Activated T-cell treated with anti-CD3 and anti-CD28 coated beads for 1 hour (primary cell): ENCODE measurements at places on chromosomes 1 and 21.

DNA sequence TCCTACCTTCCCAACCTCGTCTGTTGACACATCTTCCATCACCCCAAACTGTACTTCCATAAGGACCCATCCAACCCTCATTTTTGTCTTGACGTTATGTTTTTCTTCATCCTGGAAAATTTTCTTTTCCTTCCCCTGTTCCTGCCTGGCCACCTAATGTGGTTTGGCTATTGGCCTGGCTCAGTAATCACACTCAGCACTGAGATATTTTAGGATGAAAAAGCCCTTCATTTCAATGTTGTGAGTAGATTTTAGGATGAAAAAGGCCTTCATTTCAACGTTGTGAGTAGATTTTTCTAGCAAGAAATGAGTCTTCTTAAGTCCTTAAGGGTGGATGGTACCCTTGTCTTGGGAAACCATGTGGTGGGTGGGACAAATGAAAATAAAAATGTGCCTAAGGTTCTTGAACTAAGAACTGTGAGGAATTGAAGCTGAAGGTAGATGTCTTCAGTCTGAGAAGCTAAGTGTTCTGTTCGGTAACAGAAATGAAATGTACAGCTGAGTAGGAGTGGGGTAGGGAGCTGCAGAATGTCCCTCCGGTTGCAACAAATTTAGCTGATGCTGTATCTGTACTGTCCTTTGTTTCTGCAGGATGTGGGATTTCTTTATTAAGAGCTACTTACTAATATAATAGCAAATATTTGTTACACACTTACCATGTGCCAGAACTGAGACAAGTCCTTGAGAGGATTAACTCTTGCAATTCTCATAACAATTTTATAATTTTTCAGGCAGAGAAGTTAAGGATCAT is 36.1 kb downstream of the DNTTIP2 start:
- DNase-seq, result no peak

DNA sequence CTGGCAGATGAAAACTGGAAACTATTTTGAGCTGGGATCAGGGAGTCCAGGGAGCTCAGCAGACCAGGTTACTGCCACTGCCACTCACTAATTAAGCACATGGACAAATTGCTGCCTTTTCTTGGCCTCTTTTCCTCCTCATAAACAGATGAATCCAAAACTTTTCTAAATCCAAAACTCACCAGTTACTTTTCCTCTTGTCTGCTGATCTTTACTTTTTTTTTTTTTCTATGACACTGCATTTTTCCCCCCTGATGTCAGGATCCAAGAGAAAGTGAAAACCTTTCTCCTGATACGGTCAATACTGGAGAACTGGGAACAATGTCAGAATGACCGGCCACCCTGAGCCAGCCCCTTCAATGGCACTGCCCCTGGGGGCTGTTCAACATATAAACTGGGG is 405.8 kb downstream of the DUSP10 start:
- DNase-seq, result no peak

GRCh38 chr21:45952974-45953373 is 28.6 kb upstream of the COL6A1 start:
- no peak for DNase-seq

DNA sequence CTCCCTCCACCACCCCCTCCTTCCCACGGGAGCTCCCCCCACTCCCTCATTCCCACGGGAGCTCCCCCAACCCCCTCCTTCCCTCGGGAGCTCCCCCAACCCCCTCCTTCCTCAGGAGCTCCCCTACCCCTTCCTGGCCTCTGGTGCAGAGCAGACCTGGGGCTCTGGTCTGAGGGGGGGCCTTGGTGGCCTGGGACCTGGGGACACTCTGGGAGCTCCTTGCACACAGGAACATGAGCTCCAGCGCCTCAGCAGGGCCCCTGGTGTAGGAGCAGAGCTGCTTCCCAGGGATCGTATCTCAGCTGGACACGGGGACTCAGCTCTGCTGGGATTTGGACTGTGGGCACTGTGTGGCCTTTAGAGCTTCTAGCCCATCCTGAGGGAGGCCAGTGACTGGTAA is 19.7 kb upstream of the PRSS38 start:
- no peak for DNase-seq

GRCh38 chr21:34552360-34553098 is 40.5 kb upstream of the KCNE1 start:
- no peak for DNase-seq

DNA sequence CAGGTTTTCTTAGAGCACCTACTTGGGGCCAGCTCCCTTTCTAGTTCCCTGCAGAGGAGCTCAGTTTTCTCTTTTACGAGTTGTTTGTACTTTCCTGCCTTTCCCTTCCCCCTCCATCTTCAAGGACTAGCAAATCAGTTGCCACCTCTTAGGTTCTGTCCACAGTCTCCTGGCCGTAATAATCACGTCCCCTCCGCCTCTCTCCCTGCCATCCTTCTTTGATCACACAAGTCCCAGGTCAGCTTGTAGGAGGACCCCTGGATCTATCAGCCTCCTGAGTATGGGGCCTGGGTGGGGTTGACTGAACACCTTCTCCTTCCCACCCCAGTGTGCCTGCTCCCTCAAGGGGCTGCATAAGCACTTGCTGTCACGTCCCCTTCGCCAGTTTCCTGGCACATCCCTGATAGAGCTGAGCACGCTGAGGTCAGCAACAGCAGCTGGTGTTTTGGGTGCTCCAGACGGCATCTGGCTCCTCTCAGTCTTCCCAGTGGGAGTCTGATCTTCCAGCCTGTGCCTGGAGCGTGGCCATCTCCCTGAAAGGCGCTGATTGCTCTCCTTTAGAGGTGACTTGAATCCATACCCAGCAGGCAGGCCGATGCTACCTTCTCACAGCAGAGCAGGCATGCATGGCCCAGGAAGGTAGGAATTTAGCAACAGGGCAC is 216.1 kb upstream of the TMEM51 start:
- no peak for DNase-seq

GRCh38 chr1:227549892-227550291 is 13.5 kb upstream of the ZNF678 start:
- no peak for DNase-seq

DNA sequence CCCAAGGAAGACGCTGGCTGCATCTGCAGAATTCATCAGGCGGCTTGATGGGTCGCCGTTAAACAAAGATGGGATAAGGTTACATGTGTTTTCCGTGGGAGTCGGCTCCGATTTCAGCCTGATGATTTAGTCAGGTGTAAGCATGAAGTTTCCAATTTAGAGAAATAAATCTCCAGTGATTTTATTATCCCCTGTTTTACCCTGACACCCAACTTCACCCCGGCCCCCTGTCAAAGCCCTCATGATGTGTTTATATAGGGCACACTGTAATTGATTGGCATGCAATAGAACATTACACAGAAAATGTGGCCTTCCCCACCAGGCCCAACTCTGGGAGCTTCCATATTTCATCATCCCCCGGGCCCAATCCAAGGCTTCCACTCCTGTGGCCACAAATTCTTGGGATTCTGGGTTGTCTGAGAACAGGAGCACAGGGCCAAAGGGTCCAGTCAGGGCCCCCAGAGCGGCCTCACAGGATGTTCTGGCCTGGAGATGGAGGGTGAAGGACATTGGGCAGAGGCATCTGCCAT is 72.5 kb downstream of the FOXD2 start:
- DNase-seq, result no peak

GRCh38 chr1:220575718-220576497 is 48.0 kb downstream of the MARK1 start:
- DNase-seq, result no peak

DNA sequence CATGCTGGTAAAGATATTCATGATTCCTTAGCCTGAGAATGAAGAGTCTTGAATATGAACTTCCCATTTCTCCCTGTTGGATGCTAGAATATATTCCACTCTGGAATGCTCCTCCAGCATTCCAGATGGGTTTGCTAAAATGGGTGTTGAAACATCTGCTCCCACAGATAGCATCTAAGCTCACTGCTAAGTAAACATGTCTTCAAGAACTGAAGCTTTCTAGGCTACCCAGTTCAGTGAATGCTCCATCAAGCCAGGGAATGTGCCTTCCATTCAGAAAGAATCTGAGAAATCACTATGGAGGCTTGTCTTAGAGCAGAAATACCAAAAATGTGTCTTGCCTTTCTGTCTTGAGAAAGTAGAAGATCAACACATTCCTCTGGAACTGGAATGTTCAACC is 81.1 kb downstream of the TNFSF18 start:
- no peak for DNase-seq

DNA sequence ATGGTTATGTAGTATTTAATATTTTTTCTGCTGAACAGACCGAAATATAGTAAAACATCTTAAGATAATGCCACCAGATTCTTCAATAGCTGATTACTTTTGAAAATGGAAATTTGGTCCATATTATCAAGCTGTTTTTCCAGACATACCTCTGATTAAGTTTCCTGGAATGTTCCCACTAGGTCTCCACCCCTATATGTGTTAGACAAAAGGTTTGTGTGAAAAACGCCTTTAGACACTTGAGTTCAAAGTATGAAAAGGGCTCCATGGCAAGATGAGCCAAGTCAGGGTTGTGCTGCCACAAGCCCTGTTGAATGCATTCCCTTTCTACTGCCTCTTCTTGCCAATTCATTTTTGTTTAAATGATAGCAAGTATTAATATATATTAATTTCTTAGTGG is 52.7 kb downstream of the ZBTB17 start:
- no peak for DNase-seq

- no peak for DNase-seq
These were observed 5.0 kb downstream of the IGSF21 start for GRCh38 chr1:18112611-18113010.

DNA sequence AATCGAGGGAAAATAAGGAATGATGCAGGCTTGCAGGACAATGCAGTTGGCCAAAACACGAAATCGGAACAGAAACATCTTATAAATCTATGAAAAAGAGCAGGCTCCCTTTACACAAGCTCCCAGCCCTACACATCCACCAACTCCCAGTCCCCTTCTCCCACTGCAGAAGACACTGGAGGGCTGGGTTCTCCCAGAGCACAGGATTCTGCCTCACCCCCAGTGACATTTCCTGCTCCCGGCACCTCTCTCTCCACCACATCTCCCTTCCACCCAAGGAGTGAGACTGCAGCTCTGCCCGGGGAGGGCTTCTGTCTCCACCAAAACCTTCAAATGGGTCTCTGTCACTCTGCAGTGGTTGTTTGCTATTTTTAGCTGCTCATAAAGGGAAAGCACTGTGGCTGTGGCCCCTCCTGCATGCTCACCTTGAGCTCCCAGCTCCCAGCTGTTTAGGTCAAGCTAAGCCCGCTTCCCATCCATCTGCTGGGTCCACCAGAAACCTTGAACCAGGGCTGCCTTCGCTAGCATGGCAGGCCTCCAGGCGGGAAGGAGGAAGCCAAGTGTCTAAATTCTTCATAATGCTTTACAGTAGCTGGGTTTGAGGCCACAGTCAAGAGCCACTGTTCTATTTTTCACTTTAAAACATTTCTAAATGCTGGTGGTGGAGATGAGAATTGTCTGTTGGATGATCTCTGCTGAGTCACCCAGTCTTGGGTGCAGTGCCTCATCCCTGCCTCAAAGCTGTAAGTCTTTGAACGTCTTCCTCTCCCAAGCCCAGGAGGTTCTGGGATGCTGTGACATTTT is 3.3 kb upstream of the C2CD2 start:
- DNase-seq, result no peak

- no peak for DNase-seq
These were observed 71.6 kb upstream of the IFFO2 start for GRCh38 chr1:19028110-19028509.

DNA sequence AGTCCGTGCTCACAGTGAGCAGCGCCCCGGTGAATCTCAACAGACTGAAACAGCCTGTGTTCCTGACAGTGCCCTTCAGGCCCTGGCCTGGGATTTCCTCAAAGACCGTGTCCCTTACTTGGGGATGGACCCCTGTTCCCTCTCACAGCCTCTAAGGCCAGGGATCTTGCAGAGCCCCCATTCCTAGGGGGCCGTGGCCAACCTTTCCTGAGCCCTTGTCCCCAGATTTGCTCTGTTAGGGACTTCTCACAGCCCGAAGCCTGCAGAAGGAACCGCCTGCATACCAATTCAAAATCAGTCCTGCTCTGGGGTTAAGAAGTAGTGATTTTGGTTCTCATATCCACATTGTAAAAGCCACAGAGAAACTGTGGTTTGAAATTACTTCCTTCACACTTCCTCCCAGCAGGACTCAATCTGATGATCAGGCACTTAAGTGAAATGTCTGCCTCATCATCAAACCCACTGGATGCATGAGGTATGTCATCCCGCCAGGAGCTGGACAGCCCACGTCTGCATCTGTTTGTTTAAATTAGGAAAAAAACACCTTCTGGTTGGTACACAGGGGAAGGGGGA is 14.9 kb downstream of the ABCA4 start:
- DNase-seq, result no peak

- no peak for DNase-seq
These were observed 52.2 kb downstream of the RAB3GAP2 start for GRCh38 chr1:220219865-220220698.

- DNase-seq, result no peak
These were observed 24.8 kb upstream of the ANGPTL3 start for GRCh38 chr1:62572476-62572875.

DNA sequence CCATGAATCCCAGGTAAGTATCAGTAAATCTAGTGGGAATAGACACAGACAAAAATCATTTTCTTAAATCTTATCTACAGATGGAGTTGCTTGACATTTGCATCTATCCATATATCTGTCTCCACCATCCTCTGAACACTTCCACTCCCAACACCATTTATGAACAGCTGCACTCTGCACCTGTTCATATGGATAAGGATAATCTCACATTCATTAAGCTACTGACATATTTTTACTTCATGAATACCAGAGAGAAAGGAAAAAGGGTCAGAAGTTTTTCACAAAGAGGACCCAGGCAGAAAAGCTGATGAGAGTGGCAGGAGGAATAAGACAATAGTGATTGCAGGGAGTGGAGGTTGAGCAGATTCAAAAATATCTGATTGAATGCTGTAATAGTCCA is 222.6 kb downstream of the DNAH14 start:
- DNase-seq, result no peak

- DNase-seq, result no peak
These were observed 141.5 kb upstream of the VAMP3 start for GRCh38 chr1:7629465-7630195.

DNA sequence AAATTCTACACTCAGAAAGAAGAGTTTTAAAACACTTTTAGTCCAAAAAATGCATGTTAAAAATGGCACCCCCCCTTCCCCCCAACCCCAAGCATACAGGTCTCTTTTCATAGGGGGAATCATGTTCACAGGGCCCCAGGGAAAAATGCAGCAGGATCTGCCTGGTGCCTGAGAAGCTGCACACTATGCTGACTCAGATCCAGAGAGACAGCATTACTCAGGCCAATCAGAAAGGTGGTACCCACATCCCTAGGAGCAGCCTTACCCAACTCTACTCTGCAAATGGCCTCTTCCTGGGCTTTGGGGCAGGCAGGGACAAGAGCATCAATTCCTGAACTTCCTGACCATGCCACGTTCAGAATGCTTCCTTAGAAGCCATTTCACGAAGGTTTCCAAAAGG is 119.0 kb downstream of the HIVEP3 start:
- DNase-seq, result no peak

- no peak for DNase-seq
These were observed 525.2 kb upstream of the PBX1 start for GRCh38 chr1:164033782-164034181.

GRCh38 chr21:18334066-18334465 is 69.5 kb downstream of the TMPRSS15 start:
- no peak for DNase-seq

DNA sequence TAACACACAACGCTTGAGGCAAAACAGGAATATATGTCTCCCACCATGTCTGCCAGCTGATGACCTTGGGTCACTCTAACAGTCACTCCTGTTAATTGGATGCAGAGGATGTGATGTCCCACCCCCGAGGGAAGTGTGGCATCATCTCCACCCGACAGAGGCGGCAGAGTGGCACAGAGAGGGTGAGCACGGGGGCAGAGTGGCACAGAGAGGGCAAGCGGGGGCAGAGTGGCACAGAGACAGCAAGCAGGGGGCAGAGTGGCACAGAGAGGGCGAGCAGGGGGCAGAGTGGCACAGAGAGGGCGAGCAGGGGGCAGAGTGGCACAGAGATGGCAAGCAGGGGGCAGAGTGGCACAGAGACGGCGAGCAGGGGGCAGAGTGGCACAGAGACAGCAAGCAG is 44.3 kb downstream of the DISP3 start:
- no peak for DNase-seq
